H54 (cell line): ENCODE measurements at places on chromosomes 11 and 22.

DNA sequence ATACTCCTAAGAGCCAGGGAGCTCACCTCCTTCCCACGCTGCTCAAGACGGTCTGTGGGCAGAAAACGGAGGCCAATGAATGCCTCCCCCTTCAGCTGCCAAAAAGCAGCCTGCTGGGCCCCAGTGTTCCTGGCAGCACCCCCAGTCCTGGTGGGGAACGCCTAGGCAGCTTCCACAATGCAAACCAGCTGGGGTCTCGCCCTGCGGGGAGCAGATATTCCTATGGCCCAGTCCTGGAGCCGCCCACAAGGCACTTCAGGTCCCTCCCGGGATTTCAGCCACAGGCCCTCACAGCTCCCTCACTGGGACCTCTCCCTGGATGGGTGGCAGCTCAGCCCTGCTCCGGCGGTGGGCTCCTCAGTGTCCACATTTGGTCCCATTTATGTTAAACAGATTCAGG lies 29.2 kb downstream of the A4GALT start:
- DNase-seq = no peak

DNA sequence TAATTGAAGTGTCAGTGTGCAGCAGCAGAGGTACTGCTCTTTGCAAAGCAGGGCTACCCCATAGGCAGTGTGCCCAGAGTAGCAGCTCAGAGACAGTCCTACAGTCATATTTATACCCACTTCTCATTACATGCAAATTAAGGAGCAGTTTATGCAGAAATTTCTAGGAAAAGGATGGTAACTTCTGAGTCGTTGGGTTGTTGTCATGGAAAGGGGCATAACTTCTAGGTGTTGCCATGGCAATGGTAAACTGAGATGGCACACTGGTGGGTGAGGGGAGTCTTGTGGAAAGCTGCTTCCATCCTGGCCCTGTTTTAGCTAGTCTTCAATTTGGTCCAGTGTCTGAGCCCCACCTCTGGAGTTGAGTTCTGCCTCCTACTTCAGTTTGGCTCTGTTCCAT lies 77.4 kb downstream of the MN1 start:
- DNase-seq = no peak

DNA sequence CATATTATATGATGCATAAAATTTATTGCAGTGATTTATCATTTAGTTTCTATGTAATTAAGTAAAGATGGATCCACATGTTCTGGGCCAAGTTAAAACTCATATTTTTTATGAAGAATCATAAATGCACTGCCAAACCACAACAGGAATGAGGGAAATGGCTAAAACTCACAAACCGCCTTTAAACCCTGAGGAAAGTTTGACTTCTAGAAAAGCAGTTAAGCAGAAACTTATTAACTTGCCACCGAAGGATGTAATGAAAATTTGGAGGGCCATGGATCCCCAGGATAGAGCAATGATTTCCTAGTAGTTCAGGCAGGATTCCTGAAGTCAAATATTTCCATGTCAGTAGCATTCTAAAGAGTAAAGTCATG lies 218.3 kb upstream of the CTSC start:
- no peak for DNase-seq

DNA sequence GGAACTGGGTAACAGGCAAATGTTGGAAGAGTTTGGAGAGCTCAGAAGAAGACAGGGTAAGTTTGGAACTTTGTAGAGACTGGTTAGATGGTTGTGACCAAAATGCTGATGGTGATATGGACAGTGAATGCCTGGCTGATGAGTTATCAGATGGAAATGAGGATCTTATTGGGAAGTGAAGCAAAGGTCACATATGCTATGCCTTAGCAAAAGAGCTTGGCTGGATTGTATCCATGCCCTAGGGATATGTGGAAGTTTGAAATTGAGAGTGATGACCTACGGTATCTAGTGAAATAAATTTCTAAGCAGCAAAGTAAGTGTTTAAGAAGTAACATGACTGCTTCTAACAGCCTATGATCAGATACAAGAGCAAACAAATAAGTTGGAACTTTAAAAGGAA lies 17.8 kb downstream of the BBOX1 start:
- DNase-seq = no peak

DNA sequence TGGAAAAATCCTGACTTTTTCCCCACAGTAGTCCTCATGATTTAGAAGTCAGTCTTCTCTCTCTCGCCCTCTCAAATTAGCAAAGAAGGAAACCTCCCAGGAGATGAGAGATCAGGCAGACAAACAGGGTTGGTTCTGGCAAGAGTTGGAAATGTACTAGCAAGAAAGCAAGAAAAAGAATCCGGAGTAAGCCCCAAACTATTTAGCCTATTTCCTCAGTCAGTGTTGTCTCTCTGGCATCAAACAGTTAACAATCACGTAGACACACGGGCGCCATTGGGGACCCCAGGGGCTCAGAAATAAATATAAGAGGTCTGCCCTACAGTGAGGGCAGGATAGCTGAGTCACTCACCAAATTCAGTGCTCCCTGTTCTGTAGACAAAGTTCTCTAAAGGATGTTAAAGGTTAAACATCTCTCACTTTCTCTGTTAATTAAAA lies 4.7 kb downstream of the C11orf52 start:
- DNase-seq = no peak
